ENCODE measurements at places on chromosomes 1 and 21.

GRCh38 chr1:173440430-173440829 lies 36.7 kb upstream of the PRDX6 start:
- no peak for DNase-seq

GRCh38 chr21:31410499-31411131 lies 66.6 kb upstream of the TIAM1 start:
- no peak for DNase-seq

DNA sequence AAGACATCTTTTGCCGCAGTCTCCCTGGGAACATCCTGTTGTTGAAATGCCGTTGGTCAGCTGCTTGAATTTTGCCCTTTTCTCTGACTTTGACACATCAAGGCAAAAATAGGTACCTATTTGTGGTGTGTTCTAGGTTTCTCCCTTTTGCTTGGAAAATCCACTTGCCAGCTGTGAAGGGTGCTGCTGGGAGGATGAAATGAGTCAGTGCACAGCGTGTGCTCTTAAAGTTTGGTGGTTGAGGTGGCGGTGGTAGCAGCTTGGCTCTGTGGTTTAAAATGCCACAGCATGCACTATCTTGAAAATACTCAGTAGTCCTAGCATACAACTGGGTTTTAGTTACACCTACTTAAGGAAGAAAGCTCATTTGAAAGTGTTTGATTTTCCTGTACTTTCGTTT lies 183.8 kb downstream of the DHRS3 start:
- no peak for DNase-seq

- no peak for DNase-seq
Observed at GRCh38 chr1:227388214-227389168, 70.2 kb upstream of the CDC42BPA start.

DNA sequence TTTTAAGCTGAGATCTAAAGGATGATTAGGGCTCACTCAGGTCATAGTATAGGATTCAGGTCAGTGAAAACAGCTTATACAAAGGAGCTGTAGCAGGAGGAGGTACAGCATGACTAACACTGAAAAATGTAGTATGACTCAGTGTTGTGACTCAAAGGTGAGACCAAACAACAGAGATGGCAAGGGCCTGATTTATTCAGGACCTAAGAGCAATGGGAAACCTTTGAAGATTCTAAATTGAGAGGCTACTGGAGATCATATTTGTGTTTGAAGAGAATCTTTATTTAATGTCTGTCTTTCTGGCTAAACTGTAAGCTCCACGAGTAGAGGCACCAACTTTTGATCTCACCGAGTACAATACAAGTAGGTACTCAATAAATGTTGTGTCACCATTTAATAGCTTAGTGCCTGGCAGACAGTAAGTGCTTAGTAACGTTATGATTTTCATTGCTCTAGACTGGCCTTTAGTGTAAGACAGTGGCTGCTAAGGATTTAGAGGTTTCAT lies 43.5 kb downstream of the PRKAA2 start:
- DNase-seq, result no peak

- DNase-seq, result no peak
Observed at GRCh38 chr1:201251851-201252430, 31.4 kb upstream of the PKP1 start.

DNA sequence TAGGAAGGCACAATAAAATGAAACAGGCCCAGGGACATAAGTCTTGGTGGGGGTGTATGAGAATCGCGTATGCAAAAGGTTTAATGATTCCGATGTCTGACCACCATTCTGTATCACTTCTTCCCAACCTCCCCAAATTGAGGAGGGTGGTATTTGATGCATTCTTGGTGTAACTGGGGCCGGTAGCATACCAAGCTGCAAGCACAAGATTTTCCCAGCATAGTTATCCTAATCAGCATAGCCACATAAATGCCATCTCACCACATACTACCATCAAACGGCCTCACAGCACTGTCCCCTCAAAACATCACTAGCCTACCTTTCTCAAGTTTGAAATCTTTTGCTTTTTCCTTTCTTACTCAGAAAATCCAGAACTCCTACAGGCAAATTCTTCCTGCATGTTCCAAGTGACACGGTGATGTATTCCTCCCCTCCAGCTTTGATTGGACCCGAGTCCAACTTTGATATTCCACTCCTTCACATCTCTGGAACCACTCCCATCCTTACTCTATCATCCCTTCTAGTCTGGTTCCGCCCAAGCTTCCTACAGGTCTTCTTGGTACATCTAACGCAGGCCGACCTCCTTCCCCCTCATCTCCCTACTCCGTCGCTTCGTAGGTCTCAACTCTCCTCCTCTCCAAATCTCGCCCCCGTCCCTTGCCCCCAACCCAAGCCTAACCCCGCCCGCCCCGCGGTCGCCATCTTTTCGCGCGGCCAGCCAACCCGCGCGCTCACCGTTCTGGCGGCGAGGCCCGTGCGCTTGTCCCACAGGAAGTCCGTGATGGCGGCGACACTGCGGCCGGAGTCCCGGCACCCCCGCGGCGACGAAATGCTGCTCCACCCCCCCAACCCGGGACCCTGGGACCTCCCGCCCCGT lies 600 bp downstream of the CLK2 start:
- DNase-seq, result no peak

DNA sequence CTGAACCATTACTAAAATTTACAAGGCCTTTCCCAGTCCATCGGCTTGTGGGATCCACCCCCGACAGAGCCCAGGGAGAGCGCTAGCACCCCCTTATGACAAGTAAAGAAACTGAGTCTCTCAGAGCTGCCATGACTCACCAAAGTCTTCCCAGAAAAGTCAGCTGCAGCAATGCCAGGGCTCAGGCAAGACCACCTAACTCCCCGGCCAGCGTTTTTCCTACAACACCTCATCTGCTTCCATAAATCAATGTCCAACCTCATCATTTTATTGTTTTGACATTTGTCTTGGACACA lies 15.0 kb downstream of the DHCR24 start:
- DNase-seq, result no peak

Measured in hypothalamus (tissue), 51 donors.